ENCODE measurements at places on chromosomes 12 and 14.

- no peak for DNase-seq
These were observed 17.8 kb upstream of the PAPOLA start for GRCh38 chr14:96484399-96484798.

DNA sequence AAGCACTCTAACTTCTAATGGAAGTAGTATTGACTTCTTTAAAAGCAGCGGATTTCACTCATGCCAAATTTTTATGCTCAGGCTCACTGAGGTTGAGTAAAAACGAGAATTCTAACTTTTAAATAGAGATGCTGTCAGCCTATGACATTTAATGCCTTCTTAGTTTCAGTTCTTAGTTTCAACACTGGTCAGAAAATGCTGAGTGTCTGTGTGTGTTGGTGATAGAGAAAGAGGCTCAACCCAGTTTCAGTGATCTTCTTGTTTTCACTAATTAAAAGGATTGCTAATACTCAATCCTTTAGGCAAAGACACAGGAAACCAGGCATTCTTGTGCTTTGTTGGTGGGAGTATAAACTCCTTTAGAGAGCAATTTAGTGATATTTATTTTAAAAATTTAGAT is 31.0 kb downstream of the PEBP1 start:
- no peak for DNase-seq

DNA sequence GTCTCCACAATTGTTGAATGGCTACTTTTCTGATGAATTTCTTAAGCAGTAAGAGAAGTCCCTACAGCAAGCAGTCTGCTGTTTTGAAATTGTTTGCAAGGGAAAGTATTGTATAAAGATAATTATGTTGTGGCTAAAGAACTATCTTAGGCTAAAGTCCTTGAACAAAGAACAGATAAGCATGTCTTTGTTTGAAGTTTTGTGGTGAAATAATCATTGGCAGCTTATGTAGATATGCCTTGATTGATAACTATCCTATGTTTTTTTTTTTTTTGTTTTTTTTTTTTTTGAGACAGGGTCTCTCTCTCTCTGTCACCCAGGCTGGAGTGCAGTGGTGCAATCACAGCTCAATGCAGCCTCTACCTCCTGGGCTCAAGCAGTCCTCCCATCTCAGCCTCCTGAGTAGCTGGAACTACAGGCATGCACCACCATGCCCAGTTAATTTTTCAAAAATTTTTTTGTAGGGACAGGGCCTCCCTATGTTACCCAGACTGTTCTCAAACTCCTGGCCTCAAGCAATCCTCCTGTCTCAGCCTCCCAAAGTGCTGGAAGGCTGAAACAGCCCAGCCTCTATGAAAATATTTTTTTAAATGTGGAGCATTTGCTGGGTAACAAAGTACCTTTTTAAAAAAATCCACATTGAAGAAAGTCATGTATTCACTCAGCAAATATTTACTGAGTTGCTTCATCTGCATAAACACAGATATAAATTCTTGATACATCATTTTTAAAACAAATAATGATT is 80.8 kb downstream of the LLPH start:
- no peak for DNase-seq

- DNase-seq, result no peak
These were observed 202.7 kb downstream of the PRKD1 start for GRCh38 chr14:29724991-29725390.

GRCh38 chr14:105495101-105495989 is 4.3 kb downstream of the TEDC1 start:
- no peak for DNase-seq

GRCh38 chr12:50753232-50753769 is 10.6 kb upstream of the ATF1 start:
- DNase-seq, result no peak

DNA sequence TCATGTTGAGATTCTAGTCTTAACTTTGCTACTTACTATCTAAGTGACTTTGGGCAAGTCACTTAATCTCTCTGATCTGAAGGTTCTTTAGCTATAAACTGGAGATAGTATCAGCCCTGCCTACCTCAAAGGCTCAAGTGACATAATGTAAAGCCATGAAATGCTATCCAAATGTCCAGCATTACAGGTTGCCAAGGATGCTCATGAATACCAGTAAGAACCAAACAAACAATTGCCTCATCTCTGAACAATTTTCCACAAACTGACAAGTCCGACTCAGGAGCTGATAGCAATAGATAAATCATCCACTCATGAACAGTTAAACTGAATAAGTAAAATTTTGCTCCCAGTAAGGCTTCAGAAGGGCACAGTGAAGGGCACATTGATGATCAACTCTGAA is 51.5 kb downstream of the LMNTD1 start:
- no peak for DNase-seq

- no peak for DNase-seq
These were observed 101.2 kb downstream of the TMEM30B start for GRCh38 chr14:61179796-61180398.

GRCh38 chr14:31080056-31080455 is 53.9 kb upstream of the STRN3 start:
- DNase-seq, result no peak

GRCh38 chr12:94178054-94178453 is 29.7 kb downstream of the PLXNC1 start:
- DNase-seq, result no peak

GRCh38 chr12:25529738-25530137 is 23.3 kb downstream of the LMNTD1 start:
- no peak for DNase-seq

DNA sequence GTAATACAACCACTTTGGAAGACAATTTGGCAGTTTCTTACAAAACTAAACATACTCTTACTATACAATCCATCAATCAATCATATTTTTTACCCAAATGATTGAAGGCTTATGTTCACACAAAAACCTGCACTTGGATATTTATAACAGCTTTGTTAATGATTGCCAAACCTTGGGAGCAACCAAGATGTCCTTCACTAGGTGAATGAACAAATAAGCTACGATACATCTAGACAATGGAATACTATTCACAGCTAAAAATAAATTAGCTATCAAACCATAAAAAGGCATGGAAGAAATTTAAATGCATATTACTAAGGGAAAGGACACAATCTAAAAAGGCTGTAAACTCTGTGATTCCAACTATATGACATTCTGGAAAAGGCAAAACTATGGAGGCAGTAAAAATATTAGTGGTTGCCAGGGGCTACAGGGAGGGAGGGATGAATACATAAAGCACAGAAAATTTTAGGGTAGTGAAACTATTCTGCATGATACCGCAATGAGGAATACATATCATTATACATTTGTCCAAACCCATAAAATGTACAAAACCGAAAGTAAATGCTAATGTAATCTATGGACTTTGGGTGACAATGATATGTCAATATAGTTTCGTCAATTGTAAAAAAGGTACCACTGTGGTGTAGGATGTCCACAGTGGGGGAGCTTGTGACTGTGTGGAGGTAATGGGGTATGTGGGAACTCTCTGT is 70.5 kb downstream of the GPR65 start:
- no peak for DNase-seq

DNA sequence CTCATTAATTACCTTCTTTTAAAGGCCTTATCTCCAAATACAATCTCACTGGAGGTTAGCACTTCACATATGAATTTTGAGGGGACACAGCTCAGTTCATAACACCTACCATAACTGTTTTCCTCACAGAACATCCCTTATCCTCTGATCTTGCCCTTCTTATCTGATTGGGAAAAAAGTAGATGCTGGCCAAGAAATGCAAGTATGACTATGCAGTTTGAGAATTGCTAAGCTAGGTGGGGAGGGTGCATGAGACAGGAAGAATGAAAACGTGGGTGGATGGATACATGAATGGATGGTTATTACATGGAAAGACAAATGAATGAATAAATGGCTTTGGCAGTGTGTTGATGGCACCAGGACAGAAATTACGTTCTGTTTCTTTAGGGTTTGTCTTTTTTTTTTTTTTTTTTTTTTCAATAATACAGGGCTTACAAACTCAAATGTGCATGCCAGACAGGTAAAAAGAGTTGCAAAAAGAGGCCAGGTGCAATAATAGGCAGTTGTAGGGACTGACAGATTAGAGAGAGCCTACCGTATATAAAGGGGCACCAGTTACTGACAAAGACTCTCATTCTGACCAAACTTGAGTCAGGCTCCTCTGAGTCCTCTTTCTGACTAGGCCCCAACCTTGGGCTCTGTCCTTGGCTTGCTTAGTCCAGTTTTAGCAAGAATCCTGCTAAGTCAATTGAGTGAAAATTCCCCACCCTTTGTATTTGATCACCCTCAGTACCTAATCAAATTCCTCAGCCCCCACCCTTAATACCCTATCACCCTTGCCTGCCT is 304.9 kb downstream of the ZFP36L1 start:
- no peak for DNase-seq

DNA sequence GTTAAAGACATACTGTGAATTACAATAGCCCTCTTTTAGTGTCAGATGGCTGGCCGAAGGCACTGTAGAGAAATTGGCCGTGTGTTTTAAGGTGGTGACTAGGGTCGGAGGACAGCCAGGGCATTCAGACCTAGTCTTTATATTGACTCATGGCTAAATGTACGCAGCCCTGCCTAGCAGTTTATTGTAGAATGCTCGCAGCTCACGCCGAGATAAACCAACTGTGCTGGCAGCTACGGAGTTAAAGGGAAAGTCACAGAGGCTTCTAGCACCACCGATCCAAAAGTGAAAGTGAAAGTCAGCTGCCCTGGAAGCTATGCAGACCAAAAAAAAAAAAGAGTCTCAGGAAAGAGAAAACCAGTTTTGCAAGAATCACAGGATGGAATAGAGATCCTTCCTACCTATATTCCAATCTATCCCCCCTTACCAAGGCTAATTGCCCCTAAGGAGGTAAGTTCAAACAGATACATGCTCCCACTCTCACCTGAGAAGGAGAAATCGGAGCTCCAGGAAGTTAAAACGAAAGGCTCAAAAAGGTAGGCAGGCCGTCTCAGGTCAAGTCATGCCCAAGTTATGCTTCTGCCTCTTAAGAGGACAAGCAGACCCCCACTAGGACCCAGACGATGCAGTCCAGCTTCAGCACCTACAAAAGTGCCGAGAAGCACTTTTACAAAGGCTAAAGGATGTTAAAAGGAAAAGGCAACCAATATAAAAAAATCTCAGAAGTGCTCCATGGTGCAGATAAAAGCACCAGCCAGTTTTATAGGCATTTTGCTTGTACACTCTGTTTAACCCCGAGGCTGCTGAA is 24.8 kb downstream of the KLRK1 start:
- peak; percentile 53 for DNase-seq

- DNase-seq, result no peak
These were observed 4.5 kb downstream of the ARHGEF40 start for GRCh38 chr14:21074398-21075272.

DNA sequence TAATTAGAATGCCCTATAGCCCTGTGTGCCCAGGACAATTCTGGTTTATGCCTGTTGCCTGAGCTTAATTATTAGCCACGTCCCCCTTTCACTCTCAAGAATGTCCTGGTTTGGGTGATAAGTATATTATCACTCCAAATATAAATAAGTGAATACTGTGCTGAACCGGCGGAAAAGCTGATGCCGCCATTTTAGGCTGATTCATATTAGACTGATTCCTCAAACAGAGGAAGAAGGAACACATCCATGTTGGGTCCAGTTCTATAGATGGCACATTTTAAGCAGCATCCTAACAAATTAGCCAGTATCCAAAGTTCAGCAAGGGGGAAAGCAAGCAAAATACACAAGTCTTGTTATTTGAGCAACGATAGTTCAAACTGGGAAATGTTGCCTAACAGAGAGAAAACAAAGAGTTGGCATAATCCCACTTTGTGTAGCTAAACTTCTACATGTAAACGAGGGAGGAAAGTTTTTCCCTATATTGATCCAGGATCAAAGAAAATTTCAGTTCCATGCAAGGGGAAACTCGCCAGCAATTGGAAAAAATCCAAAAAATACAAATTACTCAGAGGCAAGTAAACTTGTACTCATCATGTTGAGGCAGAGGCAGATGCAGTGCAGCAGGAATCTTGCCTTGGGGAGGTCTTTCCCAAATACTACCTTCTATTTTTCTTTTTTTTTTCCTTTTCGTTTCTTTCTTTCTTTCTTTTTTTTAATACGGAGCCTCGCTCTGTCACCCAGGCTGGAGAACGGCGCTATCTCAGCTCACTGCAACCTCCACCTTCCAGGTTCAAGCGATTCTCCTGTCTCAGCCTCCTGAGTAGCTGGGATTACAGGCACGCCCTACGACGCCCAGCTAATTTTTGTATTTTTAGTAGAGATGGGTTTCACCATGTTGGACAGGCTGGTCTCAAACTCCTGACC is 96.2 kb downstream of the ITPR2 start:
- no peak for DNase-seq

GRCh38 chr14:89292579-89293313 is 124.3 kb downstream of the FOXN3 start:
- no peak for DNase-seq

DNA sequence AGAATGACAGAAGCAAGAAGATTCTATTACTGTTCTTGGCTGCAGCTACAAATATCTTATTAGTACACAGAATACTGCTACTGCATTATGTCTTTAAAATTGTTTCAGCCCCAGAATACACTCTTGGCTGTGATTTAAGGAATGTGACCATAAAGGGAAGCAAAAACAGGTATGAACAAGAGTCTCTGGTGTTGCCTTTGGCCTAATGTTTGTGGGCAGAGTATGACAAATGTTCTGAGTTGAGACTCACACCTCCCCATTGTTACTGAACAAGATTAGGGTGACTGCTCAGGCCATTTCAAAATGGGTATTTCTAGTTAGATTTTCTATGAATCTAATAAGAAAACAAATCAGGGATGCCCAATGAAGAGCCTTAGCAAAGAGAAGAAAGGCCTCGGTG is 28.5 kb downstream of the TTC6 start:
- no peak for DNase-seq

- DNase-seq, result peak; percentile 38
These were observed 214.5 kb downstream of the PAH start for GRCh38 chr12:102702447-102703114.

DNA sequence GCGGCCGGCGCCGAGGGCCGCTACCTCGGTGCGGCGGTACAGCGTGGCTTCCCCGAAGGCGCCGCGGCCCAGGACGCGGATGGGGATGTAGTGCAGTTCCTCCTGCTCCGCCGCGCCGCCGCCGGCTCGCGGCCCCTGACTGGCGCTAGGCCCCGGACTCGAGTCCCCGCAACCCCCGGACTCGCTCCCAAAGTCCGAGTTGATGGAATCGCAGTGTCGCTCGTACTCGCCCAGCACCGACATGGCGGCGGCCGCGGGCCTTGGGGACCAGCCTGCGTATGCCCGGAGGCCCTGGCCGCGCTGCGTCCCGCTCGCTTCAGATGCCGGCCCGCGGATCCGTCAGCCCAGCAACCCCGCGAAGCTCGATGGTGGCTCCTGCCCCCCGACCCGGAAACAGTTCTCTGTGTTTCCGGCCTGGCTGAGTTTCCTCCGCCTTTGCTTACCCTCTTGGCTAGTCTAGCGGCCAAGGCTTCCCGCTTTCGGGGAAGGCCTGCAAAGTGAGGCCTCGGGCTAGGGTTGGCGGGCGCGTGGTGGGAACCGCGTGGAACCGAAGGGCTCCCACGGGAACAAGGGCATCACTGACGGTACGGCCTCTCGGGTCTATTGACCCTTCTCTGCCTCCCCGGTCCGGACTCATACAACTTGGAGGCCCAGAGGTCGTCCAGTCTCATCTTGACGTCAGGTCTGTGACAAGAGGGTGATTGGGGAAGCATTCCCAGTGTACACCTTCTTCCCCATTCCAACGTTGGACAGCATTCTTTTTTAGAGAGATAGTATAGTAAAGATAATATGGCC is at the start of gene NEK9:
NEK9 (minus strand) TSS at position 370 of the 795 bp plus-strand sequence; CDS start at position 243, 127 bp downstream.
- peak; percentile 62 for DNase-seq

- no peak for DNase-seq
These were observed 23.7 kb downstream of the PIGH start for GRCh38 chr14:67576216-67576955.

Data from fibroblast of skin of left quadriceps (primary cell).